HepG2 (cell line): ENCODE measurements at places on chromosomes 16 and 17. TPM values are rescaled to one million over a fixed set of nuclear protein-coding genes. Genes with fewer than 3 reads are reported as not detected.
A peak's percentile ranks its signal among the peaks of the same experiment; 100 is the strongest.

Gene OSGIN1
- polyA plus RNA-seq, result 20.5 and 26.5 TPM in 2 replicates

Gene TPSAB1
- polyA plus RNA-seq, result 0.05 and 0.12 TPM in 2 replicates

GRCh38 chr17:80107231-80108021 lies 6.0 kb downstream of the GAA start:
- no peak overlapping the region for H3K4me3 ChIP-seq
- H3K36me3 ChIP-seq, result no peaks in the 10 kb centered on the region
- no peaks in the 10 kb centered on the region for H3K27me3 ChIP-seq

GRCh38 chr17:3474212-3474611 lies 1.6 kb upstream of the ASPA start:
- peaks cover 44% of the 10 kb centered on the region for H3K4me1 ChIP-seq
- no peaks in the 10 kb centered on the region; the same call in 1 of the 2 replicates for H3K27me3 ChIP-seq
- peak; percentile 81 for DNase-seq
- peak overlapping the region; percentile 12; the same call in 1 of the 2 replicates for H3K4me3 ChIP-seq
- H3K36me3 ChIP-seq, result no peaks in the 10 kb centered on the region

GRCh38 chr17:34633351-34633750 lies 54.0 kb downstream of the TMEM132E start:
- H3K27ac ChIP-seq, result no peak overlapping the region
- H3K36me3 ChIP-seq, result no peaks in the 10 kb centered on the region
- H3K4me1 ChIP-seq, result no peaks in the 10 kb centered on the region
- peaks cover 1% of the 10 kb centered on the region for H3K27me3 ChIP-seq
- DNase-seq, result no peak

Gene EFCAB5
- polyA plus RNA-seq, result 0.03 and 0.15 TPM in 2 replicates

DNA sequence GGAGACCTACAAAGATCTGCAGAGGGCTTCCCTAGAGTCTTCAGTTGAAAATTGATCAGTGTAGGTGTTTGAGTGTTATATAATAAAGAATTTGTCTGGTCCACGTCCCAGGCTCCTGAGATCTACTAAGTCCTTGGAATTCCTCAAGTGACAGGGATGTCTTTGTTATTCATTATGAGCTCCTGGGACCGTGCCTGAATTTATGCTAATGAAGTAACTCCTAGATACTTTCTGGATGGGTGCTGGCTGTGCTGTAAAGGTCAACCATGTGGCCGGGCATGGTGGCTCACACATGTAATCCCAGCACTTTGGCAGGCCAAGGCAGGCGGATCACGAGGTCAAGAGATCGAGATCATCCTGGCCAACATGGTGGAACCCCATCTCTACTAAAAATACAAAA lies 43.7 kb downstream of the CDC27 start:
- no peaks in the 10 kb centered on the region for H3K4me1 ChIP-seq
- H3K27me3 ChIP-seq, result no peaks in the 10 kb centered on the region
- no peak overlapping the region for H3K4me3 ChIP-seq
- H3K36me3 ChIP-seq, result peaks cover 22% of the 10 kb centered on the region
- H3K27ac ChIP-seq, result no peak overlapping the region

Gene C16orf74
- polyA plus RNA-seq, result 0.26 and 0.29 TPM in 2 replicates

GRCh38 chr16:25009822-25010221 lies 5.3 kb downstream of the ARHGAP17 start:
- peaks cover 68% of the 10 kb centered on the region for H3K4me1 ChIP-seq
- no peak for DNase-seq
- no peaks in the 10 kb centered on the region; the same call in 2 of the 3 replicates for H3K27me3 ChIP-seq
- H3K27ac ChIP-seq, result no peak overlapping the region
- no peaks in the 10 kb centered on the region for H3K36me3 ChIP-seq

DNA sequence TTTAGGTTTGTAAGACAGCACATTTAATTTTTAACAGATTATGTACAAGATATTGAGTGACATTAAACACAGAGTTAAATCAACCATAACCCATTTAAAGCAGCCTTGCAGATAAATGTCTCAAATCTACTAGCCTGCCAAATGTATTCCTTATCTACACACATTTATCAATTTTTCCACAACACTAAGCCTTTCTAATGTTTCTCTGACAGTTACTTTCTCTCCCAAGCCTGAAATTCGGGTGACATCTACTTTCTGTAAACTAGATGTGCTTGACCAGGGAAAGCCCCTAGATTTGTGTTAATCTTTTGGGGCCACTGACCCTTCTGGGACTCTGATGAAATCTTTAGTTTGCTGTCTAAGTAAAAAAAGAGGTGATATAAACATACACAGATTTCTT lies 69.0 kb downstream of the CDH13 start:
- no peak overlapping the region for H3K4me3 ChIP-seq
- no peaks in the 10 kb centered on the region for H3K27me3 ChIP-seq
- H3K27ac ChIP-seq, result no peak overlapping the region
- no peaks in the 10 kb centered on the region for H3K36me3 ChIP-seq

Gene AANAT
- polyA plus RNA-seq, result 0.03 and 0.07 TPM in 2 replicates

GRCh38 chr17:60905709-60906108 lies 228.1 kb downstream of the BCAS3 start:
- H3K27ac ChIP-seq, result no peak overlapping the region
- no peak overlapping the region for H3K4me3 ChIP-seq
- H3K36me3 ChIP-seq, result no peaks in the 10 kb centered on the region
- no peaks in the 10 kb centered on the region for H3K27me3 ChIP-seq
- no peaks in the 10 kb centered on the region for H3K4me1 ChIP-seq

GRCh38 chr17:17824783-17825614 lies 11.8 kb downstream of the SREBF1 start:
- DNase-seq, result no peak
- H3K4me3 ChIP-seq, result no peak overlapping the region
- H3K27me3 ChIP-seq, result no peaks in the 10 kb centered on the region
- peaks cover 21% of the 10 kb centered on the region for H3K36me3 ChIP-seq
- H3K4me1 ChIP-seq, result peaks cover 96% of the 10 kb centered on the region
- H3K27ac ChIP-seq, result peak overlapping the region; percentile 93

DNA sequence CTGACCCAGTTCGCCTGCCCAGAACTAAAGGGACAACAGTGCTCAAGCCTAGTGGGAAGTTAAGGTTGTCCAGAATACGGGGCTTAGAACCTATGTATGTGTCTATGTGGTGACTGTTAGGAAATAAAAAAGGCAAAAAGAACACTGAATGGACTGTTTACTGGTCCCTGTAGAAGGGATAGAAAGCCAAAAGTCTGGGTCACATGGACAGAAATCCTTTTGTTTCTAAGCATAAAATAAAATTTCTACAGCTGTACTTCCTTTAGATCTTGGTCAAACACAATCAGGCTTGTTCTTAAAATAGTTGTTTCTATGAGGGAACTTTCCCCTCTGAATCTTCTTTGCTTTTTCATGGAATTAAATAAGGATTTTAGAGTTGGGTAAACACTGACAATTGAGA lies 212.8 kb downstream of the LGALS9B start:
- no peak overlapping the region for H3K27ac ChIP-seq
- H3K27me3 ChIP-seq, result no peaks in the 10 kb centered on the region
- H3K4me1 ChIP-seq, result no peaks in the 10 kb centered on the region
- H3K36me3 ChIP-seq, result no peaks in the 10 kb centered on the region

GRCh38 chr16:30139583-30140481 lies 16.8 kb upstream of the MAPK3 start:
- no peaks in the 10 kb centered on the region for H3K36me3 ChIP-seq
- no peaks in the 10 kb centered on the region for H3K27me3 ChIP-seq
- DNase-seq, result peak; percentile 98
- peak overlapping the region; percentile 85 for H3K27ac ChIP-seq

GRCh38 chr17:57413848-57414651 lies 157.7 kb downstream of the MSI2 start:
- peaks cover 4% of the 10 kb centered on the region for H3K36me3 ChIP-seq
- peaks cover 76% of the 10 kb centered on the region for H3K4me1 ChIP-seq
- H3K27ac ChIP-seq, result peak overlapping the region; percentile 86
- no peak overlapping the region for H3K4me3 ChIP-seq

- peaks cover 18% of the 10 kb centered on the region for H3K36me3 ChIP-seq
- no peak overlapping the region for H3K27ac ChIP-seq
- peaks cover 40% of the 10 kb centered on the region for H3K4me1 ChIP-seq
- no peaks in the 10 kb centered on the region for H3K27me3 ChIP-seq
These were observed 19.5 kb downstream of the PLLP start for GRCh38 chr16:57264950-57265371.

DNA sequence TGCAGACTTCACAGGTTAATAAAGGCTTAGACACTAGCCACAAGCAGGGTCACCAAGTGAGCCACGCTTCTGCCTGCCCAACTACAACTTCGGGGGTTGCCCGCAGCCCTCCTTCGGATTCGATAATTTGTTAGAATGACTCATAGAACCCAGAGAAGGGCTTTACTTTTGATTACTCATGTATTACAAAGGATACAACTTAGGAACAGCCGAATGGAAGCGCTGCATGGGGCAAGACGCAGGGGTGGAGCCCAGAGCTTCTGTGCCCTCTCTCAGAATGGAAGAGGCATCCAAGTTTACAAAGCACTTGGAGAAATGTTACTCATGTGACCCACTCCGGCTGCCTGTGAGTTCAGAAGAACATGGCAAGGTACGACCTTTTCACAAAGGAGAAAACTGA lies 7.5 kb upstream of the CDH5 start:
- H3K27me3 ChIP-seq, result peaks cover 9% of the 10 kb centered on the region; the same call in 1 of the 2 replicates
- DNase-seq, result no peak
- H3K36me3 ChIP-seq, result no peaks in the 10 kb centered on the region
- no peak overlapping the region for H3K4me3 ChIP-seq
- H3K27ac ChIP-seq, result no peak overlapping the region

DNA sequence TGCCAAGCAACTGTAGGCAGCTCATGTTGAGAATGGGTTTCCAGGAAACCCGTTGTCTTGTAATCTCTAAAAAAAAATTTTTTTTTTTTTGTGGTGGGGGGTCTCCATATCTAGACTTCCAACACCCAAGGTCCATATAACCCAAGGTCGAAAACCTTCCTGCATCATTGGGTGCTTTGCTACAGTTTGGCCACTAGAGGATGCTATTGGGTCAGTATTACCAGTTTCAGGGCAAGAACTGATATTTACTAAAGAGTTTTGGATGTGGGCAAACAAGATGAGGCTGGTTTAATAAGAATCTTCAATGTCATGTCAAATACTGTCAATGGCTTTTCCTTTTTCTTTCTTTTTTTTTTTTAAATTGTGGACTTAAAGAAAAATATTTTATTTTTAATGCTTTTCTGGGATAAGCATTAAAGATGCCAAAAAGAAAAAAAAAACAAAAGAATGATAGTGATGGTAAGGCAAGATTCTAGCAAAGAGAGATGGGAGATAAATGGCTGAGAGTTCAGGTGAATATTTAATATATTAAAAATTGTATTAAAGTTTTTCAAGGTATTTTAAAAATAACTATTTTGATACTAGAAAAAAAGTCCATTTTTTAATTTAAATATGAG lies 62.2 kb downstream of the DHRS7C start:
- H3K27ac ChIP-seq, result no peak overlapping the region
- no peaks in the 10 kb centered on the region for H3K4me1 ChIP-seq
- H3K4me3 ChIP-seq, result no peak overlapping the region
- DNase-seq, result peak; percentile 47

- no peak for DNase-seq
- H3K27ac ChIP-seq, result no peak overlapping the region
- H3K27me3 ChIP-seq, result peaks cover 37% of the 10 kb centered on the region
- H3K4me3 ChIP-seq, result no peak overlapping the region
- no peaks in the 10 kb centered on the region for H3K36me3 ChIP-seq
These were observed 2.0 kb downstream of the NEUROD2 start for GRCh38 chr17:39605492-39606433.

- peaks cover 8% of the 10 kb centered on the region; the same call in 1 of the 2 replicates for H3K27me3 ChIP-seq
- H3K4me1 ChIP-seq, result peaks cover 25% of the 10 kb centered on the region
These were observed 2.5 kb upstream of the CYB561 start for GRCh38 chr17:63448655-63449054.

DNA sequence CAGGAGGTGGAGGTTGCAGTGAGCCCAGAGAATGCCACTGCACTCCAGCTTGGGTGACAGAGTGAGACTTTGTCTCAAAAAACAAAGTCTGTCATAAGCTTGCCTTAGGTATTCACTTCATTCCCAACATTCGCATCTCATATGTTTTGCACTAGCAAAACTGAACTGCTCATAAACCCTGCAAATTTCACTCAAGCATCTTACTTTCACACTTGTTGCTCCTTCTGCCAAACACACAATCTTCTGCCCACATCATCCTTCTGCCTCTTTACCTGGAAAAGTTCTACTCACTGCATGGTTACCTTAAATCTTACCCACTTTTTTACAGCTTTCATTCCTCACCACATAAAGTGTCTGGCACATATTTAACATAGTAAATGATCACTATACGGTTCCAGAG lies 152.5 kb downstream of the USP22 start:
- no peaks in the 10 kb centered on the region for H3K4me1 ChIP-seq
- H3K27me3 ChIP-seq, result no peaks in the 10 kb centered on the region
- H3K4me3 ChIP-seq, result no peak overlapping the region
- H3K36me3 ChIP-seq, result no peaks in the 10 kb centered on the region

GRCh38 chr16:73046202-73046848 lies 1.6 kb downstream of the ZFHX3 start:
- H3K4me3 ChIP-seq, result peak overlapping the region; percentile 89
- DNase-seq, result no peak
- H3K36me3 ChIP-seq, result no peaks in the 10 kb centered on the region
- H3K27ac ChIP-seq, result peak overlapping the region; percentile 89

Gene CCP110
- polyA plus RNA-seq, result 8.6 and 10.0 TPM in 2 replicates

DNA sequence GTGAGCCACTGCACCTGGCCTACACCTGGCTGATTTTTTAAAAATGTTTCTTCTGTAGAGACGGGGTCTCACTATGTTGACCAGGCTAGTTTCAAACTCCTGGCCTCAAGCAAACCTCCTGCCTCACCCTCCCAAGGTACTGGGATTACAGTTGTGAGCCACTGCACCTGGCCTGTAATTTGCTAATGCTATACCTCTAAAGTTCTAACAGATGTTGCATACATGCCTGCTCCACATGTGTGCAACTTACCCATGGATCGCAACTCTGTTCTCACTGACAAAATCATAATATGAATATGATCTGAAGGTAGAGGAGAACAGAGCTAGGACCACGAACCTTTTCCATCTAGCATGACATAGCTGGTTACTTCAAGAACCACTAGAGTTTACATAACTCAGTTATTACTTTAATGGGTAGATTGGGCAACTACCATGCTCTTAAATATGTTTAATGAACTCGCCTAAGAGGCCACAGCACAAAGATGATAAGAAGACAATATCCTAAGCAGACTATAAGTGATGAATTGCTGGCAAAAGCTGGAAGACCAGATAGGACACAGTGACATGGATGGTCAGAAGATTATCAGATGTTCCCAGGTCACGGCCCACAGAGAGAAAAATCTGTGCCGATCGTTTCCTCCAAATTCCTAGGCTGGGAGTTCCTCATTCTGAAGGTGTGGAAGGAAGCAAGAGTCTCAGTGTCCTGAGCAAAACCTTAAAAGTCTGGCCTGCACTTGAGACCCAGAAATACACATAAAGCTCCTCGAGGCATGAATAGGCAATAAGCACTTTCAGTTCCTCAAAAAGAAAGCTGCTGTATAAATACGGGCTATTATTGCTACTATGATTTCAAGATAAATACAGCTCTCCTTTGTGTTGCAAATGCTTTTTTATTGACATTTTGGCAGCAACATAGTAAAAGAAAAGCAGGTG lies 53.6 kb upstream of the ICAM2 start:
- peaks cover 56% of the 10 kb centered on the region for H3K36me3 ChIP-seq
- peaks cover 40% of the 10 kb centered on the region for H3K4me1 ChIP-seq
- no peaks in the 10 kb centered on the region for H3K27me3 ChIP-seq
